Breast epithelium (tissue), 4 donors: ENCODE measurements at places on chromosomes 5 and 9. TPM values are rescaled to one million over a fixed set of nuclear protein-coding genes. Genes with fewer than 3 reads are reported as not detected.

LCP2 gene
- total RNA-seq = 15.4 TPM

- DNase-seq = no peak
Observed at GRCh38 chr5:73947906-73948640, 322.1 kb downstream of the ARHGEF28 start.

GNA14 gene
- 2.0 TPM for total RNA-seq

RNF14 gene
- 43.9 TPM for total RNA-seq

TRIP13 gene
- total RNA-seq = 1.5 TPM

DNA sequence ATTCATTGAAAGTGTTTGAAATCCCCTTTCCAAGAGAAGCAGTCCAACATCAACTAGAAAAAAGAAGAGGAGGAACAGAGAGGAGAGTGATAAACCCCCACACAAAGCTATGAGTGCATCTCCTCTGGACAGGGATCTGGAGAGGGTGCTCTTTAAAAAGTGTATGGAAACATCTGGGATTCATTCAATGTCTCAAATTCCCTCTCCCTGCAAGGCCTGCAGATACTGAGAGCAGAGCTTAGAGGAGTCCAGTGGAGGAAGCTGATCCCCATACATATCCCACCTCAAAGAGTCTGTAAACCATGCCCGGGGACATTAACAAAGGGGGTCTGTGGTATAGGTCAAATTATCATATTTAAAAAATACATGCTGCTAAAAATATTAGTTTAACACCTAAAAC, 2.2 kb downstream of the SPOCK1 start:
- DNase-seq = no peak

- no peak for DNase-seq
Observed at GRCh38 chr5:15835514-15835913, 335.5 kb downstream of the FBXL7 start.

STING1 gene
- total RNA-seq = 22.0 TPM

SV2C gene
- total RNA-seq = 0.32 TPM

GRCh38 chr5:44747396-44747795, 61.4 kb upstream of the MRPS30 start:
- DNase-seq = no peak
